ENCODE measurements at places on chromosomes 2 and 18.

GRCh38 chr2:149365931-149366583 lies 35.7 kb downstream of the LYPD6 start:
- no peak for DNase-seq

DNA sequence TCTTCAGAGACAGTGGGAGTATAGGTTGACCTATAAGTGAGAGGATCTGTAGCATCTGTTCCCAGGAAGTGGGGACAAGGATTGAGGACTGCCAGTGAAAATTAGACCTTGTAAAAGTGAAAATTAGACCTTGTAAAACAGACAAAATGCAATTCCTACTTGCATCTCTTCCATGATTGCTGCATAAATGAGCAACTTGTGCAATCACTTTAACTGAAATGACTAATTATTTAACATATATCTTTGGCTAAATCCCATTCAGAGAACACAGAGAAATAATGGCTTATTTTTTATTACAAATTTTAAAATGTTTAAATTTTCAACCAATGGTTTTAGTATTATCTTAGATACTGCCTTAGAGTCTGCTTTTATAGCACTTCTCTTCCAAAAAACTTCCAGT lies 67.2 kb upstream of the NABP1 start:
- no peak for DNase-seq

DNA sequence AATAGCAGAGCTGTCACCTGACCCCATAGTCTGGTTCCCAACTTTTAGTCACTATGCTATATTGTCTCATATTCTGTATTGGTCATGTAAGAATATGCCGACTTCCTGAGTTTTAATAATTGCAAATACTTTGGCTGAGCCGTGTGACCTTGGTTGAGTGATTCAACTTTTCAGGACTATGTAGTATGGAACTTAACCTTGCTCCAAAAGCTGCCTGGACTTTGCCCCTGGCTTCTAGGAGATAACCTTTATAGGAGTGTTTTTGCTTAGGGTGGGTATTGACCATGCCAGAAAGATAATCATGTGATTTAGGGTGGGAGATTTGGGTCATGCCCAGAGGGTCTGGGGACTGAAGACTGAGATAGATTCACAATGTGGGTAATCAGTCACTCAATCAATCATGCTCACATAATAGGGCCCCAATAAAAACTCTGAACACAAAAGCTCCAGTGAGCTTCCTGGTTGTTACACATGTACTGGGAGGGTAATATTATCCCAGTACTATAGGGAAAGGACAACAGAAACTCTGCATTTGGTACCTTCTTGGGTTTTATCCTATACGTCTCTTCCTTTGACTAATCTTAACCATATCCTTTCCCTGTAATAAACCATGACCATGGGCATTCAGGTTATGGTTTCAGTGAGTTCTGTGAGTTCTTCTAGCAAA lies 235.6 kb downstream of the RNF152 start:
- DNase-seq = no peak

GRCh38 chr2:202065876-202066275 lies 7.2 kb upstream of the KIAA2012 start:
- DNase-seq = no peak

- no peak for DNase-seq
Observed at GRCh38 chr18:32122039-32122438, 30.4 kb downstream of the RNF138 start.

DNA sequence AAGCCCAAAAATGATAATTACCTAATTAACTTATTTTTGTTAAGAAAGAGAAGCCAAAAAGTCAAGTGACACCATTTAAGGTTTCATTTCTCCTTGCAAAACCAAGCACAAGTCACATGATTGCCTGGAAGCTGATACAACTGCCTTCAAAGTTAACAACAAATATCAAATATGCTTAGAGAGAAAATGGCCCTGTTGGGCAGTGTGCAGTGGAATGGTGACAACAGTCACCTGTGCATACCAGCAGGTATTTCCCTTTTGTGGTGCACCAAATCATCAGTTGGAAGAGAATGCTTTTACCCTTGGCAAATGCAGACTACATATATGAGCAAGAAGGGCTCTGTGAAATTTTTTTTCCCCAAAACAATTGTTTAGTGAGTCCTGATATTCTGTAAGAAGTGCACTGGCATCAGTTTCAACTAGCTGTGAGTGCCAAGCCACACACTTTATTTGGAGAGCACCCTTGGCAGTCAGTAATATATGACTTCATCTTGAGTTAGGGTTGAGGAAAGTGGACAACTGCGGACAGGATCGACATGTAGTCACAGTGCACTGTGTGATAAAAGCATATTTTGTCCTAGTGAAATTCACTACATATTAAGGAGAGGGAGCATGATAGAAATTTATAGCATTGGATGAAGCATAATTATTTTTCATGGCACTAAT lies 74.9 kb upstream of the DOCK10 start:
- no peak for DNase-seq

DNA sequence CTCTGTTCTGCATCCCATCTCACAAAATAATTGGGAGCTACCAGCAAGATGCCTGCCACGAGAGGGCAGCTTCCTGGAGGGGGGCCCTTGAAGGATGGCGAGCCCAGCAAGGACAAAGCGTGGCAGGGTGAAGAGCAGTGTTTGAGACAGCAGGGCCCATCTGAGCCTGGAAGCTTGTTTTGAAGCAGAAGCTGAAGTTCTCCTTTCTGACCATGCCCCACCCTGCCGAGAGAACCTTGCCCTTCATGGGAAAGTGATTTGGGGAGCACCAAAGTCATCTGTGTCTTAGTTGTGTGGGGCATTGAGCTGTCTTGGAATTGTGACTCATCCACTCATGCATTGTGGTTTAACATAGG lies 216.3 kb downstream of the BCL11A start:
- DNase-seq = no peak

DNA sequence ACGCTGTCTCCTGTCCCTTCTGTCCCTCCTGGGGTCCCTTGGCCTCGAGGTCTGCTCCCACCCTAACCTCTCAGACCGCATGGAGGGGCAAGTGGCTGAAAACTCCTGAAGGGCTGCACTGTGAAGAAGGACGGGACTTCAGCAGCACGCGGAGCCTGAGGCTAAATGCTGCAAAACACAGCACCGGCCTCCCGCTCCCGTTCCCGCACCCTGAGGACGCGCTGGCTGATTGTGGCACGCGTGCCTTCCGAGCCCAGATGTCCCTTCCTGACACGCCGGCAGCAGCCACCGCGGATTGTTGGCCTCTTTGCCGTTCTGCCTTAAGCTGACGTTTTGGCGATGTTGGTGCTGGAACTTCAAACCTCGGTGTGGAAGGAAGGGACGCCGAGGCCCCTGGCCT lies 125.9 kb upstream of the CTDP1 start:
- DNase-seq = no peak

DNA sequence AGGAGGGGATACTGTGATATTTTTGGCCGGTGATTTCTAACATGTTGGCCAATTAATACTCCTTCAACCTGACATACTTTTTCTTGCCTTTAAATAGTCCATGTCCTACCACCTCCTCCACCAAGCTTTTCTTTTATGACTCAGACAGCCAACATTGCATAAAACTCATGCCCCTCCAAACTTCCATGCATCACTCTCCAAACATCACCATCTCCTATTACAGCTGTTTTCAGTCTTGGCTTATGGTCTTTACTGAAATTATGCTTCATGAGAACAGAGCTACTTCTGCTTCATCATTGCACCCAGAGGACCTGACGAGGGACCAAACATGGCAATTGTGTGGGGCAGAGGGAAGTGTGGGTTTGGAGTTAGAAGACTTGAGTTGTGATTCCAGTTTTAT lies 305.4 kb downstream of the LPIN1 start:
- DNase-seq = no peak

DNA sequence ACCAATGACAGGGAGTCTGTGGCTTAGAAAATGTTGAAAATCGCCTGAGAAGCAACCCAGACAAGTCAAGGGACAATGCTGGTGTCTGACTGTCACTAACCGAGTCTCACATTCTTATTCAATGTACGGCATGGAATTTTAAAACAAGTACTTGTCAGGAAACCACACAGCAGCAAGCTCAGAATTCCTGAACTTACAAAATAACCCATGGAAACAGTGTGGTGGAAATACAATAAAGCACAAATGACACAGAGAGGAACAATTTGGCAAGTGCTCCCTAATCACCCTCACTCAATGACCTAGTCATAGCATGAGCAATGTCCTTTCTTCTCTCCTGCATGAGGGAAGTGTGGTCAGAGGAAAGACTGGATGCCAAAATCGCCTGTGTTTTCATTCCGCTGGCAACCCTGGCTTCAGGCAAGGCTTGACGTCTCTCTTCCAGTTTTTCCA lies 154.0 kb downstream of the SATB2 start:
- DNase-seq = no peak

DNA sequence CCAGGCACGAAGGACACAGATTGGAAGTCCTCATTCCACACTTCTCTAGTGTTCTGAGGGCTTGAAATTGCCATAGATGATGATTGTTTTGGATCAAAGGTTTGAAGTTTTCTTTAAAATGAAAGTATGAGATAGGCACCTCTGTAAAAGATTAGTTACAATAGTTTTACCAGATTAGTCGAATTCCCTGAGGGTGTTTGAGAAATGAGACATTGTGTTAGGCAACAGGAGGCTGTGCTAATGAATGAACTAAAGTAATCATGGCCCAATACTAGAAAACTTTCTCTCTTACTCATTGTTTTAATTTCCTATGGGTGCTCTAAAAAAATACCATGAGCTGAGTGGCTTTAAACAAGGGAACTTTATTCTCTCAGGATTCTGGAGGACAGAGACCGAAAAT lies 421.7 kb downstream of the RNF144A start:
- DNase-seq = no peak

DNA sequence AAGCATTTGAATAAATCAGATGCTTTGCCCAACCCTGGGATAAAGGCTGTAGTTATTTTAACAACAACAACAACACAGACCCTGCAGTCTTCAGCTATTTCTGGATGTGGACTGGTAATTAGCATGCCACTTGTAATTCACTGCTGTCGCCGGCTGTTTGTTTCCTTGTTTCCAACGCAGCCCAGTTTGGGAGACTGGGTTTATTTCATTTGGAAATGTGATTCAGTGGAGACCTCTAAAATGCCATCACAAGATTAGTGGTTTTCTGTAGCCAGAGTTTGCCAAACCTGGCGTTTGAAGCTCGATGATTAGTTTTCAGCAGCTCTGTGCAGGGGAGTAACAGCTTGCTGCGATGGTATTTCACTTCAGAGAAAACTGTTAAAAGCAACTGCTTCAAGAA lies 83.5 kb downstream of the LDLRAD4 start:
- DNase-seq = no peak

DNA sequence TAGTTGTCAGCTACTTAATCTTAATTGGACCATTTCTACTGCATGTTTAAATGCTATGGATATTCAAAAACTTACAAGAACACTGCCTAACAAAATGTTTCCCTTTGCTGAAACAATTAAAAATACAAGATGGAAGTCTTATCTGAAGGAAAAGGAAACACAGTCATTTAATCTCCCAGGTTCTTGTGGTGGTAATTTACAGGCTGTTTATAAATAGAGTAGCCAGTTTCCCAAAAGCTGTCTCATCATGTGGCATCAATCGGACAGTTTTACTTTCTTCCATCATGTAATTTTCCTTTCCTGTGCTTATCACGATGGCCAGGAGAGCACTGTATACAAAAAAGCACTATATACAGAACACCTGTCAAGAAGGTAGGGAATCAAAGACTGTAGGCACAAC lies 368.1 kb downstream of the ZEB2 start:
- no peak for DNase-seq

DNA sequence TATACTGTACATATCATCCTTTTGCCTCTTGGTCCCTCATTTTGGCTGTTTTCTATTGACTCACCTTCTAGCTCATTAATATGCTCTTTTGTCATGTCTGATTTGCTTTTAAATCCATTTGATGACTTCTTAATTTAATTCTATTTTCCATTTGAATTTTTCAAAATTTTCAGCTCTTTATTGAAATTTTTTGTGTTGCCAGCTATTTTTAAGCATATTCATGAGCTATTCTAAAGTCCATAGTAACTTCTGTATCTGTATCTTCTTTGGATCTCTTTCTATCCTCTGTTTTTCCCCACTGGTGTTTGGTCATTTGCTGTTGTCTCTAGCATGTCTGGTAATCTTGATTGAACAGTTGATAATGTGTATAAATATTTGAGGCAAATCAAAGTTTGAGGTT lies 227.8 kb downstream of the NDUFA10 start:
- DNase-seq = no peak

GRCh38 chr2:80105015-80105640 lies 199.4 kb downstream of the LRRTM1 start:
- DNase-seq = no peak

- no peak for DNase-seq
Observed at GRCh38 chr18:27778441-27778840, 398.5 kb downstream of the CDH2 start.

GRCh38 chr2:175009917-175010621 lies 4.9 kb upstream of the CHN1 start:
- no peak for DNase-seq

DNA sequence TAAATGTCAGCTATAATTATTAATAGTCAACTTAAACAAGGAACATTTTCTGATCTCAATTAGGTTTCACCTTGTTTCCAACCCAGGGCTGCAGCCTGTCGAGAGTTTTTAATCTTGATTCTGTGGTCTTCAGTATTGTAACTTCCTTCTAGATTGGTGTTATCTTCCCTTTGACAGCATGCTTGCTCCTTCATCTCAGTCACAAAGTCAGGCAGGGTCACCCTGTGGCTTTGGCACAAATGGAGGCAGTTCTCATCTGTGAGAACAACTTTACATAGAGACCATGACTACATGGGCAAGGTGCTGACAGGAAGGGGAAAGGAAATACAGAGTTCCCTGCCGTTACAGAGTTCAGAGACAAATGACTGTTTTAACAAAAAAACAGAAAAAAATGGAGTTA lies 50.5 kb downstream of the HNRNPLL start:
- no peak for DNase-seq

DNA sequence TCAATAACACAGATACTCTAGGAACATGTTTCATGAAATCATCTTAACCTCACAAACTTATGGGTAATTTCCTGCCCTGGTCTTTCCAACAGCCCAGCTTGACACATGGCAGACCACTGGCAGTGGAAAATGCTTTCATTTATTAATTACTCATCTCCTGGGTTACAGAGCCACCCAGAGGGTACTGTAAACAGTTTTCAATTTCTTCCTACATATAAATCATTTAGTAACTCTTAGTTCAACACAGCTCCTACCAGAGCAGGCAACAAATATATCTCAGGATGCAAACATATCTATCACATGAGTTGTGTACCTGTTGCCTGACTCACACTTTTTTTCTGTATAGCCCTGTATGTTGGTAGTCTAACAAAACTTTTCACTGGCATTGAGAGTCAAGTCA lies 99.2 kb upstream of the VRK2 start:
- no peak for DNase-seq

- no peak for DNase-seq
Observed at GRCh38 chr2:38296197-38296780, 80.8 kb downstream of the ATL2 start.

All from T-helper 2 cell (primary cell).